Lung microvascular endothelial cell (primary cell): ENCODE measurements at places on chromosomes 6 and 20.

GRCh38 chr6:119612176-119612891, 262.8 kb upstream of the MAN1A1 start:
- no peak for DNase-seq

- DNase-seq, result no peak
Measured at GRCh38 chr20:62176866-62177265, 6.0 kb upstream of the MTG2 start.

DNA sequence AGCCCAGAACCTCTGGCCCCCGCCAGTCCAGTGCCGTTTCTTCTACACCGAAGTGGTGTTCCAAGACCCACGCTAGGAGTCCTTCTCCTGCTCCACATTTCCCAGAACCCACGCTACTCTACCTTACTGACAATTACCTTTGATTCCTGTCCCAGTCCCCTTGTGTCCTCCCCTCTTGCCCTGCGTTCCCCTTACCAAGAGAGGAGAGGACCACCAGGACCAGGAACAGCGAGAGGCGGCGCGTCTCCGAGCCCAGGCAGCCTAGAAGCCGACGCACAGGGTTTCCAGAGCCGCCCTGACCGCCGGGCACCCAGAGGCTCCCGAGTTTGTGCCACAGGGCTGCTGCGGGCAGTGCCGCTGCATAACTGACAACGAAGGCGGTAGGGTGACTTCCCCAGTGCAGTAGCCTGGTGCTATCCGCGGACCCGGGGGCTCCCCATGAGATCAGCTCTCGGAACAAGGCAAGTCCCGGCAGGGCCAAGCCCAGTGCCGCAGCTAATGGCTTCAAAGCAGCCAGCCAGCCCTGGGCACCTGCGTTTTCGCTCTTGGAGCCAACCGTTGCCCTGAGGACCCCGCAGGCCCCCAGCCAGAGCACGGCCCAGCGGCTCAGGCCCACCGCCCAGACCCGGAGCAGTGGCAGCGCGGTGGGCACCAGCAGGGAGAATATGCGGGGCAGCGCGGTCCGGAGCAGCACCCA, 512 bp downstream of the TAP1 start:
- DNase-seq, result peak; percentile 56

GRCh38 chr6:64520050-64520449, 884.4 kb downstream of the PHF3 start:
- DNase-seq, result no peak

DNA sequence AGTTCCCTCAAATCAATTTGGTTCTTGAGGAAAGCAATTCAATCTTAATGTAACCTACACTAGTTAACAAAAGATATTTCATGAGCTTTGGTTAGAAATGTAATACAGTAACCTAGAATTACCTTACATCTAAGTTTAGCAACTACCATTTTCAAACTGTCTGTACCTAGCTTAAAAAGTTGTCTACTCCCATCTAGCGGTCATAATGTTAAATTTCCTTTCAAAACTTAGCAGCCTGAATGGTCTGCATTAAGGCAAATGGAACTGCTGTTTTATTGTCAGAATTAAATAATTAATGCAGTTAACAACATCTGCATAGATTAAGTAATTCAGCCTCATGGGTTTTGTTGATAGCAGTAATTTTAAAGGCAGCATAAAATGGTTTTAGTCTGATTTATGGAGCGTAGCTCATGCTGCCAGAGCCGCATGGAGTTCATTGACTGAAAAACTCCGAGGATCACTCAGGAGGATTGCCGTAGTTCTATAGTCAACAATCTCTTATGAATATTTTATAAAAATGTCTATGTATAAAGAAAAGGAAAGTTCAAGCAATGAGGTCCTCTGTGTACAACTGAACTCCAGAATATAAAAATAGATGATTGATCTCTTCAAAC, 485.4 kb upstream of the MANEA start:
- DNase-seq, result peak; percentile 44

GRCh38 chr6:27495386-27496135, 22.7 kb upstream of the ZNF184 start:
- peak; percentile 65 for DNase-seq

GRCh38 chr6:24969343-24969860, 33.6 kb upstream of the RIPOR2 start:
- DNase-seq, result no peak

DNA sequence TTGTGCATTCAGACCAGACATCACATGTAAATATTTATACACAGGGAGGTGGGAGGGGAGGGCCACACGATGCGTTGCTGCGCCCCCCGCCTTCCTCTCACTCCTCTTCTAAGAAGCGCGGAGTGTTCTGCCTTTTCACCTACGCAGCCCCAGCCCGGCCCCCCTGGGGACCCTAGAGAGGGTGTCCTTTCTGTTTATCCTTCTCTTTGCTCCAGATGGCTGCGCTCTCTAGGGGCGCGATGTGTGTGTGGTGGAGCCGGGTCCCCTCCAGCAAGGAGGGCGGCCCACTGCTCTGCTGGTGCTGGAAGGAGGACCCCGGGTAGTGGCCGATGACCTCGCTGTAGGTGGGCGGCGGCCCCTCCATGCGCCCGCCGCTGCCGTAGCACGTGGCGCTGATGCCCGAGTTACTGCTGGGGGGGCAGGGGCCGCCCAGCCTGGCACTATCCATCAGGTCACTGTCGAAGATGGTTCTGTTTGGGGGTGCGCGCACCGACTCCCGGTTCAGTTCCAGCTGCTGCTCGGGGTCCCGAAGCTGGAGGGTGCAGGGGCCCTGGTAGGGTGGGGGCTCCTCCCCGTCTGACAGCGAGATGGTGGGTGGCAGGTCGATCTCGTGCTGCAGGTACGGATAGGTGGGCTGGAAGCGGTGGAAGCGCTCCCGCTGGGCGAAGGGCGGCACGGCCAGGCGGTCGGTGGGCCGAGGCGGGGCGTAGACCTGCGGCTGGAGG, 31.8 kb upstream of the ZBP1 start:
- no peak for DNase-seq

- DNase-seq, result no peak
Measured at GRCh38 chr20:9507544-9508239, 6.7 kb upstream of the LAMP5 start.

DNA sequence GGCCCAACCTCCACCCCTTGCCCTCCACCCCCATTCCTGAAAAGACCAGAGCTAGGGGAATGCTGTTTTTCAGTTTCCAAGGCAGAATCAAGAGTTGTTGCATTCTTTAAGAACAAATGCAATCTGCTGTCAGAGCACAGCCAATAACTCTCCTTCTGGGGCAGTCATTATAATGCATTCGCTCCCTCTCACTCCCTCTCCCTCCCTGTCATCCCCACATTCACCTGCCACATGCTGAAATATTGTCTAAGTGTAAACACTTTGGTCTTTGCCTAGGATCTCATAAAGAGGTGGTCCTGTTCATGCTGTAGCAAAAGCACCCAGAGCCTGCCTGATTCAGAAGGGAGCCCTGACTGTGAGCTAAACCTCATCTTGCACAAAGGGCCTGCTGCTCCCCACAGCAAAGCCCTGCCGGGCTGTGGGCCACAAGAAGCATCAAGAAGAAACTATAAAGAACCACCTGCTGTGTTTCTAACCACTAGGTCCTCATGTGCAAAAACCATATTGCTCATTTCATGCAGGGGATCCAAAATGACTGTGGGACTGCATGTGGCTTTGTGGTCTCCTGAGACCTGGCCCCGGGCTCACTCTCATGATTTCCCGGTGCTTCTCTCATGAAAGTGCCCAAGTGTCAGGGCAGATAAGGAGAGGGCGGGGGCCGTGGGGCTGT, 85.6 kb downstream of the GPR6 start:
- no peak for DNase-seq

- DNase-seq, result no peak
Measured at GRCh38 chr6:14408446-14408845, 290.9 kb downstream of the CD83 start.

- no peak for DNase-seq
Measured at GRCh38 chr6:3631877-3632276, 119.6 kb downstream of the PXDC1 start.

DNA sequence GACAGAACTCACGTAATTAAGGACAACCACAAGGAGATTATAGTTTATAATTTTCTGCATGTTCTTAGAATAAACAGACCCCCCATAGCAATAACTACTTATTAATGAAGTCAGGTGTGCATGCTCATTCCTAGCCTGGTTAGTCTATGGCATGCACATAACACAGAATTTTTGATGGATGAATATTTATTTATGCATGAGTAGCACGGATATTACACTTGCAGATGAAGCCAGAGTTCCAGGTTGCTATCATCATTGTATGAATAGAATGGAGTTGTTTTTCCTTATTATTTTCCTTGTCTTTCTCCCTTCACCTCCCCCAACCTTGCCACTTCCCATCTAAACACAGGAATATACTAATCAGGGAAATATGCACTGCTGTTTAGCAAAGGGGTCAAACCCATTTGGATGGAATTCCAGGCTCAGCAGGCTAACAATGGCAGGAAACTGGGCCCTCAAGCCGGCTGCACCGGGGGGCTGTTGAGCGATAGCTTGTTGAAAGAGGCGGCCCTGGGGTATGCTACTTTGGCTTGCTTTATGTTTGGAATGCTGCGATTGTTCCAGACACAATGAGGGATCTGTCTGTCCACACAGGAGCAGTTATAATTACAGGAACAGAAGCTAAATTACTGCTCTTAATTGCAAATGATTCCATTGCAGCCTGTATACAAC, 112.6 kb downstream of the TMEM170B start:
- peak; percentile 99 for DNase-seq

GRCh38 chr6:149433405-149433804, 33.3 kb downstream of the SUMO4 start:
- no peak for DNase-seq

DNA sequence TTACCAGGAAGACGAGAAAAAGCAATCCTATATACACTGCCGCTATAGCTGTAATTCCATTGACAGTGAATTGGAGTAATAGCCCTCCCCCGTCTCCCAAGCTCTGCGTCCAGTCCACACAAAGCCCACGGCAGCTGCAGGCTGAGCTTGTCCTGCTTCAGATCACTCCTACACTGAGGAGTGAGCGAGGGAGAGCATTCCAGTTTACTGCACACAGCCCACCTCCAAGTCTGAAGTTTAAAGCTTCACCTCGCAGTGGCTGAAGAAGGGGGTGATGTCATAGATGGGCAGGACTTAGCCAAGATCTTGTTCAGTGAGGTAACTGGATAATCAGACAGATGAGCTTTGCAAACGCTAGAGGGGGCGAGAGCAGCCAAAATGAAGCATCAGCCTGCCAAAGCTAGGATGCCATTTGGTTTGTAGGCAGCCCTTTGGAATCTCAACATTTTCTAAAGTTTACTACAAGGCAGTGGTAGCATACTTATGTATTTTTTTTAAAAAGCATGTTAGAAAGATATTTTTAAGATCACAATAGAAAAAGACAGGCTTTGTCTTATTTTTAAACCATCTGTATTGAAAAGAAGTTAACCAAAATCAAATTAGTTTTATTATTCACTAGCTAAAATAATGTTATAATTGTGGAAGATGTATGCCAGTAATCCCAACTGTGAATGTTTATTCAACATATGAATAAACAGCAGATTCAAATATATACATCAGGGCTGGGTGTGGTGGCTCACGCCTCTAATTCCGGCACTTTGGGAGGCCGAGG, at the start of gene FLRT3:
Gene FLRT3, minus strand, starts transcription at position 213 of the 772 bp plus-strand sequence. CDS start 10,106 bp downstream, outside the sequence.
- DNase-seq, result peak; percentile 92

DNA sequence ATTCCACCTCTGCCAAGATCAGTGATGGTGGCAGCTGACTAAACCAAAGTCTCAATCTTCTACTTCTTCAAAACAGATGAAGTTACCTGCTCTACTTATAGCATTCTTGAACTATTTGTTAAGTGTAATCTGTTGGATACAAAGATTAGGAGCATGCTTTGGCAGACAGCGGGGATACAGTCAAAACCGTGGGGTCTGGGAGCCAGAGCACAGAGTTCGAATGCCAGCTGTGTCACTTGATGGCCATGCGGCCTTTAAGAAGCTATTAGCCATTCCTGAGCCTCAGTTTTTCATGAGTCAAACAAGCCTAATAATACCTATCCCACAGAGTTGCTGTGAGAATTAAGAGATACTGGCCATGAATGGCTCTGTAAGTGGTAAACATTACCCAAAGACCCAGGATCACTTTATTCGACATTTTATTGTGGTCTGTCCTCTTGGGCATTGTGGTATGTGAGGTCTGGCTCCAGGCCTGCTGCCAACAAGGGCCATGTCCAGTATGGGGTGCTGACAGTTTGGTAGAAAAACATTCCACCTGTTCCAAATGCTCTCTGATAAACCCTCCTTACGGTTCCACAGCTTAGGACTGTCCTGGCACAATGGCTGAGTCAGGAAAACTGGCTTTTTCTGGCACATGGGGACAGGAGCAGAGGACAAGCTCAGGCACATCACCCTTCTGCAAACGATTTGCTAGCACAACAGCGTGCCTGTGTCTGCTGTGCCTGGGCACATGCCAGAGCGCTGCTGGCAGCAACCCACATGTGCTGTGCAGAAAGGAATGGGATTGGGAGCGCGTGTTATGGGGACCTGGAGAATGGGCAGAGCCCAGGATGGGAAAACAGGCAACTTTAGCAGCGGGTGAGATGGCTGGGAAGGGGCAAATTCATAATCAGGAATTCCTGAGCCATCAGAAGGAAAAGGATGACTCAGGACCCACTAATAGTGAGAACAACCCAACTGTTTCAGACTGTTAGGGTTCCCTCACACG, 15.7 kb upstream of the FAM83C start:
- DNase-seq, result peak; percentile 84

DNA sequence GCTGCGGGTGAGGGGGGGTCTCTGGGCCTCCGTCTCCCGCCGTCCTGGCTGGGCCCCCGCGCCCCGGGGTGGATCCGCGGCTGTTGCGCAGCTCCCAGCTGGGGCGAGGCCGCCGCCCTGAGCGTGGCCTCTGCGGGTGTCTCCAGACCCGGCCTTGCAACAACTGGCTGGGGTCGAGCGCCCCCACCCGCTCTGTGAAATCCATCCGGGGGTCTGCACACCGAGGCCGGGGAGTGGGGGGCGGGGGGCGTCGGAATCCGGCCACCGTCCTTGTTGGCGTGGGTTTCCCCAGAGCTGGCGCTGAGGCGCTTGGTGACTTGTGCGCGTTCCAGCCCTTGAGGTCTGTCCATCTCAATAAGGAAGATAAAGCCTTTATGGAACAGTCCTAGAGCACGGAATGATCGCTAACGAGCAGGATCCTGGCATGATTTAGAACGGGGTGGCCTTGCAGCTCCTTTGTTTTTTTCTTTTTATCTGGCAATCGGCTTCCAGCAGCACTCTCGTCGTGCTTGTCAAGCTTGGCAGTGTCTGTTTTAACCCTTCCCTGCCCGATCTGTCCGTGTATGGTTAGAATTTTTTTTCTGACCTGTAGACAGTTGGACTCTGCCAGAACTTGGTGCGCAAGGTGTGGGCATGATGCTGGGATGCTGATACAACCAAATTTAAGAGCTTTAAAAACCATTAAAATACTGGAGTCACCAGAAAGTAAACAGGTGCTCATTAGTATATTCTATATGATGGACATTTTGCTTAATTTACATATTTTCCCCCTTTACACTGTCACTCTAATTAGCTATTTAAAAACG, 675 bp downstream of the DSTN start:
- peak; percentile 54 for DNase-seq

DNA sequence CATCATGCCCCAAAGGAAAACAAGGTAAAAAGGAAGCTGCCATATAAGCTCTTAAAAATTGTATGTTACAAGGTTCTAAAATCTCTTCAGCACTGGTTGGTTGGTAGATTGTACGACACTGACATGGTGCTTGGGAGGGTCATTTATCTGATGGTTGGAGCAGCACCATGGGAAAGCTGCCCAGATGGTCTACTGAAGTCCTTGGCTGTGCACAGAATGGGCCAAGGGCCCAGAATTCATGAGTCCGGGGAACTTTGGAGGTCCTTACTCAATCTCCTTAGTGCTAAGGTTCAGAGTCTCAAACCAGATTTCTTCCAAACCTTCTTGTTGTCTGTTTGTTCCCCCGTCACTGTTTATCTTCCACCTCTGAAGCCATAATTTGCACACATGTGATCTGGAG, 314.4 kb downstream of the ESR1 start:
- no peak for DNase-seq

GRCh38 chr20:3753501-3754275, 13.9 kb downstream of the ADISSP start:
- DNase-seq, result no peak
